ENCODE measurements at places on chromosomes 7 and 10. TPM values are rescaled to one million over a fixed set of nuclear protein-coding genes. Genes with fewer than 3 reads are reported as not detected.

DNA sequence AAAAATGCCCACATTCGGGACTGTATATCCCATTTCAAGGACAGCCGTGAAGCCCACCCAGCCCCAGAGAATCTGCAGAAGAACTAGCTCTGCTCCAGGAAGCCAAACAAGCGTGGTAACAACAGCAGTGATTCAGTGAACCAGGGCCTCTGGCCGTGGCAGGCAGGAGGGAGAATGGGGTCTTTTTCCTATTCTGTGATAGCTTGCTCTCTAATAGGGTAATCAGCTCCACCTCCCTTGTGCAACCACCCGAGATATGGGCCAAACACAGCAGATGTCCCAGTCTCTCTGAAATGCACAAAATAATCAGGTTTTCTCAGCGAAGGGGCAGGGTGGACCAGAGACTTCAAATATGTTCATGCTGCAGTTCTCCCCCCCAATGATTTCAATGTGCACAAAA, 35.8 kb downstream of the CHST15 start:
- DNase-seq: no peak
- H3K4me1 ChIP-seq: peaks cover 14% of the 10 kb centered on the region
- no peak overlapping the region for H3K27ac ChIP-seq
- no peak overlapping the region for H3K4me3 ChIP-seq
- no peaks in the 10 kb centered on the region for H3K36me3 ChIP-seq

DNA sequence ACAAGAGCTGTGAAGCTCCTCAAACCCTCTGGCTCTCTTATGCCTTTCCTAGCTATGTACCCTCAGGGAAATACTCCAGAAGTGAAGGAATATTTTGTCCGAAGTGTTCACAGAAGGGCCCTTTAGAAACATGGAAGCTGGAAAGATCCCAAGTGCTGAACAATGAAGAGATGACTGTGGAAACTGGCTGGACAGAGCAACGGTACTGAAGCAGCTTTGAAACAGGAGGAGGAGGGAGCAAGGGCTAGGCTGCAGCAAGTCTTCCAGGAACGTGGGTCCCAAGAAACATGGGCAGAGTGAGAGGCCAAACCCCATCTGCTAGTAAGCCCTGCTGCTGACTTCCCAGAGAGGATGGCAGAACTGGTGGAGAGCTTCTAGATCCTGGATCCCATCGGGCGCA, 3.0 kb upstream of the PSAP start:
- no peak overlapping the region for H3K4me3 ChIP-seq
- DNase-seq: no peak
- no peak overlapping the region for H3K27ac ChIP-seq

DNA sequence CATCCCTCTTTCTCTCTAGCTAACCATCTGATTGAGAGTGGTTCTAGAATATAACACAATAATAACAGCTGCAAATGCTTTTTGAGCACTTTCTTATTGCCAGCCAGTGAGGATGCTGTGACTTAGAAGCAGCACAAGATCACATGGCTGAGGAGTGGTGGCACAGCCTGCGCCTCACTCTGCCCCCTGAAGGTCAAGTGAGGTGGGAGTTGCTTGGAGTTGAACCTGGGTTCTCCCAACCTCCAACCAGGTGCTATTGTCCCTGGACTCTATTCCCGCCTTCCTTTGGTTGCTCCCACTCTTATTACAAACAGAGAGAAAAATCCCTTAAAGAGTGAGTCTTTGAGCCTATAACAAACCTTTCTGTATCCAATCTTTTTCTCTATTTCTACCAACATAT, 280.3 kb upstream of the PODXL start:
- H3K36me3 ChIP-seq: no peaks in the 10 kb centered on the region
- DNase-seq: no peak
- H3K27me3 ChIP-seq: peaks cover 12% of the 10 kb centered on the region

DNA sequence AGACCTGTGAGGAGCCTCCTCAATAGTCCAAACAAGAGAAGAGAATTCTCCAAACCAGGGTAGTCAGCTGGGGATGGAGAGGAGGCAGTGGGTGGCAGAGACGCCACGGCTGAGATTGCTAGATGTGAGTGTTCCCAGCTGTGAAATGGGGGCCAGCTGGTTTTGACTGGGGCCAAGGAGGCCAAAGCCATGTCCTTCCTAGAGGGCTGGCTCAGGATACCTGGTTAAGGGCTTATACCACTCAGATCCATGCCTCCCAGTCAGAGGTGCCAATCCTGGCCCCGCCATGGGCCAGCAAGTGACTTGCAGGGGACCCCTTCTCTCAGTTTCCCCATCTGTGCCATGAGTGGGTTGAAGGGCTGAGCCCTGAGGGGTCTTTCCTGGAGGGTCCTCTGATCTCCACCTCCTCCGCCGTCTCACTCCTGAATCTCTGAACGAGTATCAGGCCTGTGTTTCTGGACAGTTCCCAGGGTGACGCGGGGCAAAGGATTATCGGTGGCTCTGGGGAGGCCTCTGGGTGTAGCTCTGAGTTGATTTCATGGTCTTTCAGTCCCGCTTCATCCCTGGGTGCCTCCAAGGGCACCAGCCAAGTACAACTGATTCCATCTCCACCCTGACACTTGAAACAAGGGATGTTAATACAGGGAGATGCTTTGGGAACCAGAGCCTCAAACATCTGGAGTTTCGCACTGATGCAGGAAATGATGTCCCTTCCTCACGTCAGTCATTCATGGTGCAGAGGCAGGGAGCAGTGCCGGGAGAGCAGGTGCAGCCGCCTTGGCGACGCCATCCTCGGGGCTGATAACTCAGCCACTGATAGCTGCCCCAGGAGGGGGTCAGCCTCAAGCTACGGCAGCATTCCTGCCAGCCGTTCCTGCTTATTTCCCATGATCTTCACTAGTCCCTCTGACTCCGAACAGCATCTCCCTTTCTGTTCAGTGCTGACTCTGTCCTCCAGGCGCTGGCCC, 126.7 kb downstream of the RGS10 start:
- no peaks in the 10 kb centered on the region for H3K36me3 ChIP-seq
- no peak overlapping the region for H3K27ac ChIP-seq
- no peak for DNase-seq
- peaks cover 35% of the 10 kb centered on the region for H3K4me1 ChIP-seq

GRCh38 chr7:70680743-70681468, 451.0 kb upstream of the GALNT17 start:
- H3K36me3 ChIP-seq: no peaks in the 10 kb centered on the region
- no peaks in the 10 kb centered on the region for H3K27me3 ChIP-seq
- no peaks in the 10 kb centered on the region for H3K4me1 ChIP-seq
- no peak overlapping the region for H3K27ac ChIP-seq
- DNase-seq: no peak
- H3K4me3 ChIP-seq: no peak overlapping the region

GRCh38 chr10:103224133-103224532, 21.6 kb upstream of the RPEL1 start:
- no peak overlapping the region for H3K4me3 ChIP-seq
- H3K27me3 ChIP-seq: no peaks in the 10 kb centered on the region
- H3K27ac ChIP-seq: no peak overlapping the region
- no peaks in the 10 kb centered on the region for H3K4me1 ChIP-seq
- H3K36me3 ChIP-seq: no peaks in the 10 kb centered on the region

DNA sequence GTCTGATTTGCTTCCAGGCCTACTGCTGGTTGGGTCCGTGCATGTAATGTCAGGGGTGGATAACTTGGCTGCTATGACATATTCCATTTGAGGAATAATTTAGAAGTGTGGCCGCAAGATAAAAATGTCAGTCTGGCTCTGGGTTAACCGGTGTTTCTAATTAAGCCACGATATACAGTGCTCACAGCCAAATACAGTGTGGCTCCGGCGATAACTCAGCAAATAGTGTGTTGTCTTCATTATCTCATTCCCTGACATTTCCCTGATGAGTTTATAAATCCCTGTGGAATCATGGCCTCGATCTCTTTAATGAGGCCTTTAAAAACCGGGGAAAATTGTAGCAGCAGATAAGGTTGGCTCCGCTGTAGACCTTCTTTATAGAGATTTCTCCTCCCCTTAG, 1125.0 kb downstream of the TYW1 start:
- no peak overlapping the region for H3K27ac ChIP-seq
- no peaks in the 10 kb centered on the region for H3K4me1 ChIP-seq
- H3K27me3 ChIP-seq: no peaks in the 10 kb centered on the region
- no peaks in the 10 kb centered on the region for H3K36me3 ChIP-seq
- DNase-seq: no peak
- no peak overlapping the region for H3K4me3 ChIP-seq

DNA sequence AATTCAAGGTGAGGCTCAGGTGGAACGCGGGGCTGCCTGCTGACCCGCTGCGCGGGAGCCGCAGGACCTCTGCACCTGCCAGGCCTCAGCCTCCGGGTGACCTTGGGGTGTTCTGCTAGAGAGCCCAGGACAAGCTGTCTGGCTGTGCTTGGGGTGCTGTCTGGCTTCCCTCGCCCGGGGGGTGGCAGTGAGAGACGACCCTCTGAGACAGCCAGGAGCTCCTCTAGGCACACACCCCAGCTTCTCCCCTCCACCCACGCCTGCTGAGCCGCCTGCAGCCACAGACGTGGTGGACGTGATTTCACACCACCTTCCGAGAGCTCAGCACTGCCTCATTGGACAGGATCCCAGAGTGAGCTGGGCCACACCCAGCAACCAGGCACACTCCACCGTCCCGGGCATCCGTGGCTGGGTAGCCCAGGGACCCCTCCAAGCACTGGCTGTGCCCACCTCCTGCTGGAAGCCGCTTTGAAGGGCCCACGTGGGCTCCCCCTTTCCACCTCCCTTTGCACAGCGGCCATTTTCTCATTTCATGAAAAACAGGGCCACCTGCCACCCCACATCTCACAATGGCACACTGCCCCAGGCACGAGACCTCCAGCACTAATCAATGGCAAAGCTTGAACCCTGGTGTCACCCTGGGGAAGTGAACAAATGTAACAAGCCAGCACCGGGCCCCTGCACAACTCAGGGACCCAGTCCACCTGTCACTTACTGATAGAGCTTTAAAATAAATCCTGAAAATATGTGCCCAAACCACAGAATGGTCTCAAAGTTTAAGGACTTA, 35.0 kb downstream of the ZFAND2A start:
- no peak overlapping the region for H3K27ac ChIP-seq
- peaks cover 19% of the 10 kb centered on the region for H3K36me3 ChIP-seq
- H3K4me3 ChIP-seq: no peak overlapping the region

GRCh38 chr10:65847436-65848230, 1078.2 kb upstream of the LRRTM3 start:
- no peak overlapping the region for H3K4me3 ChIP-seq
- no peak for DNase-seq
- H3K4me1 ChIP-seq: no peaks in the 10 kb centered on the region
- no peak overlapping the region for H3K27ac ChIP-seq

DNA sequence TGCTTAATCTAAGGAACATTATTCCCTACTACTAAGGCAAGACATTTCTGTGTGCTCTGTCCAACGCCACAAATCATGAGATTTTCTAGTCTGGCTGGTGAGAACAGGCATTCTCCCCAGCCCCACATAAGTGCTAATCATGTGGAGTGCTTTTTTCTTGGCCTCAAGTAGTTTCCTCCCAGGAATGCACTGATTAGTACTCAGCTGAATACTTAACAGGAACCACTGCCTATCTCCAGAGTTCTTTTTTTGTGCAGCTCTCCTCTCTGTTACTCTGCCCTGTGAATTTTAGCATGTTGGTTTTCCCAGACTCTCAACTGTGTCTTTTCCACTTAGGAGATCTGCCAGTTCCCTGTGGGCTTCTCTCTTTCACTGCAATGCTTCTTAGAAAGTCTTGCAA, 1098.5 kb upstream of the LRRTM3 start:
- H3K4me1 ChIP-seq: no peaks in the 10 kb centered on the region
- no peaks in the 10 kb centered on the region for H3K27me3 ChIP-seq
- DNase-seq: no peak
- no peaks in the 10 kb centered on the region for H3K36me3 ChIP-seq
- no peak overlapping the region for H3K27ac ChIP-seq
- no peak overlapping the region for H3K4me3 ChIP-seq

- H3K27ac ChIP-seq: peak overlapping the region; percentile 24
- no peaks in the 10 kb centered on the region for H3K27me3 ChIP-seq
- peaks cover 14% of the 10 kb centered on the region for H3K4me1 ChIP-seq
- no peak for DNase-seq
- no peaks in the 10 kb centered on the region for H3K36me3 ChIP-seq
Measured at GRCh38 chr10:13827076-13827797, 240.5 kb downstream of the PRPF18 start.

DNA sequence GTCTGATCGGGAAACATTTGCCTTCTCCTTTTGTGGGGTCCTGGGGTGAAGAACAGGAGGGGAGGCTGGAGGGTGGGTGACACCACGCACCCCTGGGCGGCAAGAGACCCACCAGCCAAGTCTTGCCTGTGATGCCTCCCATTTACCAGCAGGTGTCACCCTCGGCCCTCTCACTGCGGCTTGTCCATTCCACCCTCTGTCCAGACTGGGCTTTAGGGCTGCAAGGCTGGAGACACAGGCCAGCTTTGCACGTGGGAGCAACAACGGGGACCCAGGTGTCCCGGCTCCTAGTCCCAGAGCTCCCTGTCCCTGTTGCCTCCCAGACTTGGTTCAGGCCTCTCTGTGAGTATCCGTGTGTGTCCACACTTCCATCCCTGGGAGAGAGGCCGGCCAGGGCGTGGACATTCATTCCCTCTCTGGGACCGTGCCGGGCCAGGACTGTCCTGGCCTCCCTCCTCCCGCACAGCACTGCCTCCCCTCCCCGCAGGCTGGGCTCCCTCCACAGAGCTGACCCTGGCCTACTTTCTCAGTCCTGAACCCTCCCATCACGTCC, 36.2 kb upstream of the GTF2IRD1 start:
- H3K36me3 ChIP-seq: no peaks in the 10 kb centered on the region
- peak; percentile 73 for DNase-seq
- no peak overlapping the region for H3K4me3 ChIP-seq
- no peak overlapping the region for H3K27ac ChIP-seq
- H3K27me3 ChIP-seq: no peaks in the 10 kb centered on the region

DNA sequence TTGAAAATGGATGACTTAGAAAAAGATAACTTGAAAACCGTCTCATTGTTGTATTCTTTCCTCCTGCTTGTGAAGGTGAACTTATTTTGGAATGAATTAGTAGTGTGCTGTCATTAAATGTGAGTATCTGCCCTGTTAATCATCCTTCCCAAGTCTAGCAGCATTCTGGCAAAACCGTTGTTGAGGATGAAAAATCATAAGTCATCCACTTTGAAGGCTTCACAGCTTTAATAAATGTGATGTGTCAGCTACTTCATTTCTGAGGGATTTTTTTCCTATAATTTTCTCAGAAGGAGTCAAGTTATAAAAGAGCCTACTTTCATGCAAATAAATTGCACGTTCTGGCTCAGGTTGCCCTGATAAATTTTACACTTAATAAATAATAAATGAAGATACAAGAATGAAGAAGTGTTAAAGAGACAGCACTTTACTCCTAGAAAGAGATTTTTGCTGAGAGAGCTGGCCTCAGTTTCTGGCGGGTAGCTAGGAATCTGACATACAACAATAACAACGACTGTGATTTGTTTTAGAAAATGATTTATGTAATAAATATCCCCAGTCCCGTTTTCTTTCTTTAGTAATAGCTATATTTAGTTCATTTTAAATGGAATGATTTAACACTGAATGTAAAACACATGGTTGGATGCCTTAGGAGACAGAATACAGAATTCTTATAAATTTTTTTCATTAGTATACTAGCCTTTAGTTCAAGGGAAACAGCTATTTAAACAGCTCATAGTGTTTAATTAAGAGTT, 516.5 kb upstream of the KLF6 start:
- no peak for DNase-seq
- H3K27me3 ChIP-seq: no peaks in the 10 kb centered on the region
- no peak overlapping the region for H3K27ac ChIP-seq

GRCh38 chr10:37747081-37747480, 110.3 kb downstream of the ZNF248 start:
- H3K27ac ChIP-seq: no peak overlapping the region
- H3K27me3 ChIP-seq: no peaks in the 10 kb centered on the region
- DNase-seq: no peak
- no peaks in the 10 kb centered on the region for H3K4me1 ChIP-seq
- H3K36me3 ChIP-seq: no peaks in the 10 kb centered on the region

ADRA2A gene
- 3.8 TPM for total RNA-seq

LIPJ gene
- total RNA-seq: 0.09 TPM

ITGA8 gene
- 23.4 TPM for total RNA-seq

OPN1SW gene
- not detected for total RNA-seq

SSC4D gene
- 1.7 TPM for total RNA-seq

NODAL gene
- not detected for total RNA-seq

RSPH10B2 gene
- 4.8 TPM for total RNA-seq
